Coronary artery (tissue), 2 donors: ENCODE measurements at places on chromosomes 3 and 15.

DNA sequence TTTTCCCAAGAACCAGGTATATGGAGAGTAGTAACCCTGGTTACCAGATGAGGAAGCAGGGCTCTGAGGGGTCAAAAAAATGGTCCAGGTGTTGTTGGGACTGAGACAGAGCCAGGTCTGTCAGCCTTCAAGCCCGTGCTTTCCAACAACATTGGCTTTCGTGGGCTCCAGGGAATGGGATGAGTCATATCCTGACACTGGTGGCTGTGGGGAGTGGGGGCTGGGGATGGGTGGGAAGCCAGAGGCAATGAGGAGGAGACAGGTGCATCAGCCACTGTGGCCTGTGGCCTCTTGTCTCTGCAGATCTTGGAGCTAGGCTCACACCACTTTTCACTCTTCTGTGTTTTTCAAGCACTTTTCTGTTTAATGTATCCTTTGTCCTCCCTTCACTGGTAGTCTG, 38.2 kb downstream of the CORO2B start:
- DNase-seq: no peak

GRCh38 chr15:48798319-48798718, 12.6 kb downstream of the CEP152 start:
- no peak for DNase-seq

DNA sequence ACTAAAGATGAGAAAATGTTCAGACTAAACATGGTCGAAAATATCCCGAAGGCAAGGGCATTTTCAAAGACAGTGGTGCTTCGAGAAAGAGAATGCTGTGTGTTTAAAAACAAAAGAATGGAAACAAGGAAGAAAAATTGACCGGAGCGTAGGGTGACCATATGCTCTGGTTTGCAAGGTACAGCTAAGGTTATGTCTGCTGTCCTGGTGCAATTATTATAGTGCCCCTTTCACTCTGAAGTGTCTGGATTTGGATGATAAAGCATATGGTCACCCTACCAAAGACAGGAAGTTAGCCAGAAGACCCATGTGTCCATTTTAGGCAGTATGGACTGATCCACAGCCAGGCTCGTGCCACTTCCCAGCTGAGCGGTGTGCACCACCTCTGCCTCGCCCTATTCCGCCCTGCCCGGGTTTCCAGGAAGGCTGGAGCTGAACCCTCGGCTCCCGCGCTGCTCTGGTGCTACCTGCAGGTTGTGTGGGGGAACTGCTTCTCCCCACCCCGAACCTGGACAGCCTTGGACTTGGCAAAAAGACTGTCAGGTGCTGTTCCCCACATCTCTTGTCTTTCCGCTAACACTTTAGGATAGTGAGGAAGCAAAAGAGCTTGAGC, 25.2 kb downstream of the GOLGA6D start:
- DNase-seq: no peak

DNA sequence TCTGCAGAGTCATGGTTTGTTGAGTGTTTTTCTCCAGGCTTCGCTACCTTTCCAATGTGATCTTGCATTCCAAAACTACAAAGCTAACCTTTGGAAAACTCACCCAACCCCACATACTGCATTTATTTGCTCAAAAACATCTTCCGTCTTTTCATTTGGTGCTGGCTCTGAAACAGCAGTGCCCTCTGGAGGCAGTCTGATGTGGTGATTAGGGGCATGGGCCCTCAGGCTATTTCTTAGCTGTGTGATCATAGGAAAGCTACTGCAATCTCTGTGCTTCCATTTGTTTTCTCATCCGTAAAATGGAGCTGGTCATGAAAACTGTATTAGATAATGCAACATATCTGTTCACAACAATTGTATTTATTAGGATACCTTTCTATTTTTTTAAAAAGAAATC, 47.0 kb downstream of the MTHFS start:
- DNase-seq: no peak

- DNase-seq: no peak
These were observed 164.3 kb upstream of the IL12A start for GRCh38 chr3:159824333-159824732.

DNA sequence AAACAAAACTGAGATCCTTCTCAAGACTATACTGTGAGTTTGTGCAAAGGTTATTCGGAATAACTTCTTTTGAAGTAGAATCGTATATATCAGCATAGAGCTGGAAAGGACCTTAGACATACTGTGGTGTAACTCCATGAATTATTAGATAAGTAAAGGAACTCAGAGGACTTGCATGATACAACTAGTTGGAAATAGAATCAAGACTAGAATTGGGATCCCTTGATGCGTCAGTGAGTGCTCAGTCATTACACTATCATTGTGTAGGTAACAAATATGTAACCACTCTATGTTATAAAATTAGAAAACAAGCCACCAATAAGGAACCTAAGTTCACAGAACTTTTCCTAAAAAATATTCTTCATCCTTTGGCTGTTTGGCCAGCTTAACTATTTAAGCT, 61.1 kb downstream of the CBLB start:
- no peak for DNase-seq

DNA sequence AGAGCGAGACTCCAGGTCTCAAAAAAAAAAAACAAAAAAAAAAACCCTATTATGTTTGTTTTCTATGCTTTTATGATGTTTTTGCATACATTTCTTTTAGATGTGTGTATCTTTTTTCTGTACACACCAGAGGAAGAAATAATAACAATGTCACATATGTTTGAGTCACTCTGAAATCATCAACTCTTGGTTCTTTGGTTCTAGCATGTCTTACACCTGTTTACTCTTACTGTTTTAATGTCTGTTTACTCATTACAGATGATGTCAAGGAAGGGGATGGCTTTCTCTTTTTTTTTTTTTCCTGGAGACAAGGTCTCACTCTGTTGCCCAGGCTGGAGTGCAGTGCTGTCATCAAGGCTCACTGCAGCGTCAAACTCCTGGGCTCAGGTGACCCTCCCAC, 24.1 kb downstream of the RHOA start:
- no peak for DNase-seq

DNA sequence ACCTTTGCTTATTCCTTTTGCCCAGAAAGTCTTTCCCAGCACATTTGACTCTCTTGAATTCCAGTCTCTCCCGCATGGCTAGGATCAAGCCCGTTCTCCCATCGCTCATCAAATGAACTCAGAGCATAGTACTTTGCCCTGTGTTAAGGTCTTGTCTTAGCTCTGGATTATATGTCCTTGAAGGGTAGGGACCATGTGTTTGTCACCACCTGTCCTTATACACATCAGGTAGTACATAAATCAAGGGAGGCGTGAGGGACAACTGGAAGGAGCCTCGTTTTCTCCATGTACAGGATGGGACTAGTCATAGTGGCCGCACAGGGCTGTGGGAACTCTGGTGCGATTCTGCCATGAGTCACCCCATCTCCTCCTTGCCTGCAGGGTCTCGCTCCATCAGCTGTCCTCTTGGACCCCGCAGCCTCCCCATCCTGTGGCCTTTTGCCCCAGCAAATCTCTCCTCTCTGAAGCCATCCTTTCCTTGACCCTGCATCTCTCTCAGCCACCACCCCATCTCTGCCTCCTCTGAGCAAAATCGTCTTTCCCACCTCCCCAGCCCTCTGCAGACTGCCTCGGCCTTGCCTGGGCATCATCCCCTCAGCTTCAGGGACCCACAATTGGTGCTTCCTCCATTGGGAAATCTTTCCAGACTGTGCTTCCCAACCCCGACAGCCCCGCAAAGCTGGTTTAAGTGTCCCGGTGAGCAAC, 33.4 kb upstream of the RAB6B start:
- DNase-seq: no peak

DNA sequence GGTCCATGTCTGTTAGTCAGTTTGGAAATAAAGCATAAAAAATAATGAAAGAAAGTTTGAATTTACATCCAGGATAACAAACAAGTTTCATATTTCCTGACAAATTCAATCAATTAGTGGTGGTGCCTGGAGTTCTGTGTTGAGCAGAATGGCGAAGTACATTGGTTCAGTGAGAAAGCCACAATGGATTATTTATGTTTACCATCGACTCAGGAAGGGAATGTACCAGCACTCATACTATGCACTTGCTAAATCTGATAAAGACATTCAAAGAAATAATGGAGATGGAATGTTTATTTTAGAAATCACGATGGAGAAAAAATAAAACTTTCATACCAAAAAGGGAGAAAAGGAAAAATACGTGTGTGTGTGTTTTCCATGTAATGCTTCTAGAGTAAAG, 45.3 kb upstream of the MME start:
- no peak for DNase-seq

DNA sequence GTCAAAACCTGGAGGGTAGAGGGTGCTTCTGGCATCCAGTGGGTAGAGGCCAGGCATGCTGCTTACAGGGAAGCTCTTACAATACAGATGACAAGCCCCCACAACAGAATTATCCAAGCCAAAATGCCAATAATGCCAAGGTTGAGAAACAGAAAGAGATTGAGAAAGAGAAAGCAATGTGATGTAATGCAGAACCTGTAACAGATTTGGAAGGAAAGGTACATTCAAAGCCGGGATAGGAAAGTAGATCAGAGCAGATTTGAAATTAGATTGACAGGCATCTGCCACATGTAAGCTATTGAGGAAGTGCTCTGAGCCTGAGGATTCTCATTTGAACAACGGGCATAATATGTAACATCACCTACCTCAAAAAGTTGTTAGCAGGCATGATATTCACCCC, 157.9 kb downstream of the FHIT start:
- DNase-seq: no peak

GRCh38 chr3:167675848-167676247, 22.1 kb upstream of the WDR49 start:
- DNase-seq: no peak

GRCh38 chr3:185335799-185336198, 27.1 kb upstream of the MAP3K13 start:
- no peak for DNase-seq

DNA sequence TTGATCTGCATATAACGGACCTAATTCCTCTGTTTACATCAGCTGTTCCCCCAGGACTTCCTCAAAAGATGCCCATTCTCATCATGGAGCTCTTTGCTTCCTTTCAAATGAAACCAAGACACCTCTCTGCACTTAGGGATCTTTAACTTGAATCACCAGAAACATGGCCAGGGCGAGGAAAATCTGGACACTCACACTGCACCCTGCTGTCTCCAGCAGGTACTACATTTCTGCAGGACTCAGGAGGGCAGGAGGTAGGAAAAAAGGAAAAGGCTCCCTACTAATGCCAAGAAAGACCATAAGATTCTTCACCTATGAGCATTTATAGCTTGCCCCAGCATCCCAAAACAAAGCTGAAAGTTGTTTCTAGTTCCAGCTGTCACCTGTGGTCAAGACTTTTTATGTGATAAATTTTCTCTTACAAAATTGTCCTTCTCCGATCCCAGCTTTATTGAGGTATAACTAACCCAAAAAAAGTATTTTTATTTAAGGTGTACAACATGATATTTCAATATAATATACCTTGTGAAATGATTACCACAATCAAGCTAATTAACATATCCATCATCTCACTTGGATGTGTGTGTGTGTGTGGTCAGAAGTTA, 87.3 kb upstream of the C15orf61 start:
- no peak for DNase-seq

- DNase-seq: no peak
These were observed 75.9 kb downstream of the UACA start for GRCh38 chr15:70687482-70687881.

GRCh38 chr3:72538070-72538745, 310.0 kb downstream of the SHQ1 start:
- no peak for DNase-seq

- no peak for DNase-seq
These were observed 14.9 kb upstream of the SELENOT start for GRCh38 chr3:150588027-150588830.

GRCh38 chr3:36227980-36228379, 152.3 kb upstream of the STAC start:
- no peak for DNase-seq

GRCh38 chr3:134974624-134975023, 179.6 kb downstream of the EPHB1 start:
- DNase-seq: peak; percentile 24

- DNase-seq: no peak
These were observed 14.8 kb downstream of the ZIC1 start for GRCh38 chr3:147423798-147424580.

DNA sequence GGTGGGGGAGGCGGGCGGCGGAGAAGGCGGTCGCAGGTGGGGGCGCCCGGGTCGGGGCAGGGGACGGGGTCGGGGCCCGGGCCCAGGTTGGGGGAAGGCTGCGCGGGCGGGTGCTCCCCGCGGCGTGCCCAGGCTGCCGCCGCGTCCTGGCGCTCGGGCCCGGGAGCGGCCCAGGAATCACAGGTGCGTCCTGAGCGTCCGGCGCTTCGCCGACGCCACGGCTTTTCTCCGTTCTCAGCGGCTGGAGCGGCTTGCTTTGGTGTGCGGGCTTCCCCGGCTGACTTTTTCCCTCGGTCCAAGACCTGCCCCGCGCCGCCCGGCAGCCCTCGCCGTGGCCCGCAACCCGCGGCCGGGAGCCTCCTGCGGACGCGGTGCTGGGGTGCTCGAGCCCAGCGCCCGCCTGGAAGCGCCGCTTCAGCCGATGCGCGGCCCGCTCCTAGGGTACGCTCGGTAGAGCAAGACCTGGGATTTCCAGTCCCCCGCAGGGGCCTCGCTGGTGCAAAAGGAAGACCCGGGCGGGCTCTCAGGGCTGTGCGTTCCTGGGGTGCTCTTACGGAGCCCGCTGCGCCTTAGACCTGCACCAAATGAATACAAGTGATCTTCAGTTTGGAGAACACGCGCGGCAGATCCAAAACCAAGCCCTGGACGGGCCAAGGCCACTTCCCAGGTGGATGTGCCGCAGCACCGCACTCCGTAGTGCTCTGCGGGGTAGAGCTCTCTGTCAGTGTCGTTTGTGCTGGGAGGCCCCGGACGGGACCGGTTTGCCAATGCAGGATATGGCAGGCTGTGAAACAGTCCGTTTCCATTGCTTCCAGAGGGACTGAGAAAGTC, 639 bp downstream of the NIPA1 start:
- no peak for DNase-seq

DNA sequence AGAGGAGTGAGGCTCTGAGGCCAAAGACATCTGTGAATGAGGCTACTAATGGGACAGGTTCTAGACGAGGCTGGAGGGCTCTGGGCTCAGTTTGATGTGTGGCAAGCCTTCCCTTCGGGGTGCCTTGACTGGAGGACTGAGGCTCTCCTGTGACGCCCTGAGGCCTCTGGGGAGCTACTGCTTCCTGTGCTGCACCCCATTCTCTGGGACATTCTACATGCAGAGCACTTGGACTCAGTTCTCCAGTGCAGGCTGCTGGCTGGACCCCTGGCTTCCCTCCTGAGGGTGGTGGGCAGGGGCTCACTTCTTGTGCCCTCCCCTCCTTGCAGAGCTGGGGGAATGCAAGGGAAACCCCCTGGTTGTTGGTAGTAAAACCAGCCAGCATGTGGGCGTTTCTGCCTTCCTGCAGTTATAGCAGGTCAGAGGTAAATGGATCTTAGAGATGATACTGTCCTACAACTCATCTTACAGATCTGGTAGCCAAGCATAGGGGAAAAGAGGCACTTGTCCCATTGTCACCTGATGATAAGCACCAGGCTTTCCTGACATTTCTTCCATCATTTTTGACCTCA, 133.3 kb downstream of the CHDH start:
- DNase-seq: no peak

DNA sequence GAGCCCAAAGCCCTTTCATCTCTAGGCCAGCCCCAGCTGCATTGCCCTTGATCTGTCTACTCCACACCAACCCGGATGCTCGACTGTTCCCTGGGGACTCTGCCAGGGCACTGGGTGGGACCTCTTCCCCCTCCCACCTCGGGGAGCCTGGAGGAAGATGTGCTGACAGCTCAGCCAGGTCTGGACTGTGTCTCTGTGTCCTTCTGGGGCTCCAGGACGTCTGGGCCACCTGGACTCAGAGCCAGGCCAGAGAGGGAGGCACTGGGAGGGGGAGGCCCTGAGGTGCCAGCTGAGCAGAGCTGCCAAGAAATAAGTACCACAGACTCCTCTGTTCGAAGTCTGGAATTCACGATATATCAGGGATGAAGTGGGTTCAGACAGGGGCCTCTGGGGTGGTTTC, 5.8 kb upstream of the HCN4 start:
- no peak for DNase-seq
